ENCODE measurements at places on chromosomes 6 and 20.

- H3K4me1 ChIP-seq, result no peaks in the 10 kb centered on the region
- no peak overlapping the region for H3K27ac ChIP-seq
- H3K27me3 ChIP-seq, result no peaks in the 10 kb centered on the region
Measured at GRCh38 chr6:11900662-11901598, 111.2 kb upstream of the HIVEP1 start.

DNA sequence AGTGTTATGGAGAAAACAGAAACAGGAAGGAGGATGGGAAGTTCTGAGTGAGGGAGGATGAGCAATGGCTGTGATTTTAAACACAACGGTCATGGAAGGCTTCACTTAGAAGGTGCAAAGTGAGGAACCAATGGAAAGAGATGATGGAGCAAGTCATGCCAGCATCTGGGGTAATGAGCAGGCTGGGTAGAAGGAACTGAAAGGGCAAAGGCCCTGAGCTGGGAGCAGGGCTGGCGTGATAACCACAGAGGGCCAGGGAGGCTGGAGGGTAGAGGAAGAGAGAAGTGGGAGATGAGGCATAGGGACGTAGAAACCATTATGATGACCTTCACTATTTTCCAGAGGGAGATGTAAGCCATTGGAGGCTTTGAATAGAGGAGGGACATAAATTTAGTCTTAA lies 43.6 kb downstream of the NHLRC1 start:
- no peaks in the 10 kb centered on the region for H3K4me1 ChIP-seq
- no peak overlapping the region for H3K27ac ChIP-seq
- H3K36me3 ChIP-seq, result no peaks in the 10 kb centered on the region
- ATAC-seq, result no peak

- no peaks in the 10 kb centered on the region for H3K36me3 ChIP-seq
- no peak overlapping the region for H3K4me3 ChIP-seq
- H3K4me1 ChIP-seq, result no peaks in the 10 kb centered on the region
Measured at GRCh38 chr20:48846516-48847492, 19.0 kb upstream of the PREX1 start.

GRCh38 chr6:21426841-21427490 lies 166.6 kb upstream of the SOX4 start:
- no peak overlapping the region for H3K27ac ChIP-seq
- peaks cover 9% of the 10 kb centered on the region for H3K27me3 ChIP-seq
- no peaks in the 10 kb centered on the region for H3K4me1 ChIP-seq
- no peaks in the 10 kb centered on the region for H3K36me3 ChIP-seq
- ATAC-seq, result no peak
- H3K4me3 ChIP-seq, result no peak overlapping the region

DNA sequence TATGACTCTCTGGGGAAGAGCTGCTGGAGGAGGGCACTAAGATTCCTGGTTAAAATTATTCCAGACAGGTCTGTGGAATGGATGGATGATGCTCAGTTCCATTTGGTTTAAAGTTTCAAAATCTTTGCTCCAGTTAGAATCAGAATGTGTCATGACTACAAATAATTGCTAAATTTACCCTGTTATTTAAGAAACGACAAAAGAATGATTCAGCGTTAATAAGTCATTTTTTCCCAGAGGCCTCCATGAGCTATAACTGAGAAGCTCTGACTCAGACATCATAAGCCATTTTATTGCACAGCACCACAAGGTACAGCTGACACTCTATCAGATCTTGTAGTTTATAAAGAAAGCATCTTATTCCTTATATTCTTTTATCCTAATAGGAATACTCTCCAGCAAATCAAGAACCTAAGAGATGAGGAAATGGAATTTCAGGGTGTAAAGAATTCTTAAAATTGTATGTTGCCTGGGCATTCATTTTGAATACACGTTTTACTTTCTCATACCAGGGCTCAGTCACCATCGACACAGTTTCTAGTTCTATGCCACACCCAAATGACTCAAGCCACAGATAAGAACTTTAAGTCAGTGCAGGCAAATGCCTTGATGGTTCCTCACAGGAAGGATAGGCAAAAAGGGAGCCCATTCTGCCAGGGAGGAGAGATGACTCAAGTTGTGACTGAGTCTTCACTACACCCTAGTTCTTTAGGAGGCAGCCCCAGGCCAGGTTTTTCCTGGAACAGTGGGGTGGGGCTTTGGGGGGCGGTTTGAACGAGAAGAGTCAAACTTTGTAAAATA lies 636.0 kb downstream of the MMUT start:
- ATAC-seq, result peak; percentile 83
- H3K27ac ChIP-seq, result peak overlapping the region; percentile 21
- no peak overlapping the region for H3K4me3 ChIP-seq
- no peaks in the 10 kb centered on the region for H3K36me3 ChIP-seq
- no peaks in the 10 kb centered on the region for H3K27me3 ChIP-seq

- peak overlapping the region; percentile 67 for H3K27ac ChIP-seq
- H3K4me1 ChIP-seq, result no peaks in the 10 kb centered on the region
- H3K36me3 ChIP-seq, result peaks cover 92% of the 10 kb centered on the region
Measured at GRCh38 chr20:47295921-47296426, 60.5 kb downstream of the ZMYND8 start.

DNA sequence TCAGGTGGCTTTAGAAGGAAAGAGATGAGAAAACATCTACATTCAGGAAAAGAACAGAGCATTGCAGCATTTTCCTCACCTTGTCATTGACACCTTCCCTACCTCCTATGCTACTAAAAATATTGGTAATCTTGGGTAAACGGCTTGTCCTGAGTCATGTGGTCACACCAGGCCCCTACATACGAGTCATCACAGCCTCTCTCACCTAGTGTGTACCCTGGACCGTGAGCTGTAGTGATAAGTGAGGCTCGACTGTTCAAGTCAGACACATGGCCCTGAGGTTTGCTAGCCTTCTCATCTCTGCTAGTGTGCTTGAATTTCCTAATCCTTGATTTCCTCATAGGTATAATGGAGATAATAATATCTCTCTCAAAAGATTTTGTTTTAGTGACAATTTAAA lies 29.6 kb upstream of the TMEM244 start:
- H3K27ac ChIP-seq, result no peak overlapping the region
- H3K36me3 ChIP-seq, result no peaks in the 10 kb centered on the region
- no peak overlapping the region for H3K4me3 ChIP-seq
- H3K4me1 ChIP-seq, result no peaks in the 10 kb centered on the region
- ATAC-seq, result no peak
- no peaks in the 10 kb centered on the region for H3K27me3 ChIP-seq

All from gastroesophageal sphincter (tissue), 4 donors.